Right renal cortex interstitium (tissue), 3 donors: ENCODE measurements at places on chromosomes 11 and 22.

DNA sequence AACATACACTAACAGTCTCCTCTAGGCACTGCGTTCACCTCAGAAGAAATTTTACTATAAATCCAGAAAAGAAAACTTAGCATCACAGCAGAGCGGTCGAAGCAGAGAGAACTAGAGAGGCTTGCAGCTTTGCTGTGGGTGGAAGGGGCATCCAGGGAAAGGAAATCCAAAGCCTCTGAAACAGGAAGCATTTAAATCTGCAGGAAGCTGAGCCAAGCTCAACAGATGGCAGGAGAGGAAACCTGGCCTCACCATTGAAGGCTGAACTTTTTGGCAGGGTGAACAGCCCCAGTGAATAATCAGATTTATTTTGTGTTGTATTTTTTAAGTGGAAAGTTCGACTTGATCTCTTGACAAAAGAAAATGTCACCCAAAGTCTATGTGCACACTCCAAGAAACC lies 858.1 kb downstream of the OPCML start:
- DNase-seq, result no peak

DNA sequence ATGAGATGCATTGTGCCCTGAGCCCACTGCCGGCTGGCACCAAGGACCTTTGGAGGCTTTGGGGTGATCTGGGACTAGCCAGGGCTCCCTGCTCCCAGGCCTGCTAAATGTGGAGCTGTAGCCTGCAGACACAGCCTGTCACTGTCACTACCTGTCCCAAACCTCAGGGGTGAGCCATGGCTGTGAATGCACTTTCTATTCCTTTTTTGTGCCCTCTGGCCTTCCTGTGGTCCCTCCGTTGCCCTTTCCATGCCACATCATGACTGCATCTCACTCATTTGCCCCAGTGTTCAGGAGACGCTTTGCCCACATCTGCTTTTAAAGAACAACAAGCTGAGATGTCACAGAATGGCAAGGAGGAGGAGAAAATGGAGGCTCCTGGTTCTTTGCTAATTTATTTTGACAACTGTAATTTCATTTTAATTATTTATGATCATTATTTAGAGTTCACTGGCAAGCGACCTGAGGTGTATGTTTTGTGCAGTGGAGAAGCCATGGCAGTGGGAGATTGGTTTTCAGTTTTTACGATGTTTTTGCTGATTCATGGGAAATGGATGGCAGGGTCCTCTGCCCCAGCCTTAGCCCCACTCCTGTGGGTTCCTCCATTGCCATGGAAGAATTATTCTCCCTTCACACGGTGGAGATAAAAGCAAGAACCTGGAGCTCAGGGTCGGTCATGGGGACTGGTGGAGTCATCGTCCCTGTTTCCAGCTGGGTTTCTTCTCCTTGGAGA lies 69.2 kb downstream of the TSPAN18 start:
- DNase-seq, result no peak

DNA sequence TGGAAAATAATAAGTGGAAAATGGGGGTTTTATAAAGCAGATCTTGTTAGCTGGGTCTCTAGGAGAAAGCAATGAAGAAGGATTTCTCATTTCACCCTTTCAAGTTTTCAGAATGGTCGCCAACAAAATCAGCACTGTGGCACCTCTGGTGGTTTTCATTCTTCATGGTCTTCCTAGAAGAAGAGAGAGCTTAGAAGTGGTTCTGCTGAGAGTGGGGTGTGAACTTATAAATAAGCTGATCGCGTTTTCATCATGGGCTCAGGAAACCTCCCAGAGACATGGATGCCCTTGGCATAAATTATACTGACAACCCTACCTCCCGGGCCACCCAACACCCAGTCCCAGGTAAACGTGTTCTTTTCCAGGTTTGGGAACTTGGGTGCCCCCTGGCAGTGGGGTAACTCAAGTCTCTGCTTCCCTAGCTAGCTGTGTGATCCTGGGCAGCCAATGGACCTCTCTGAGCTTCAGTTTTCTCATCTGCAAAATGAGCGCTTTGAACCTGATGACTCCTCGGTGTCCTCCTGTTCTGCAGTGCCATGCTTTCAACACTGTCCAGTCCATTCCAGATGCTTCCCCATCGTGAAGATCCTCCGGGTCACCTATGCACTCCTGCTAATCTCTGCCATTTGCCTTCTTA lies 72.6 kb upstream of the GRAMD1B start:
- no peak for DNase-seq

DNA sequence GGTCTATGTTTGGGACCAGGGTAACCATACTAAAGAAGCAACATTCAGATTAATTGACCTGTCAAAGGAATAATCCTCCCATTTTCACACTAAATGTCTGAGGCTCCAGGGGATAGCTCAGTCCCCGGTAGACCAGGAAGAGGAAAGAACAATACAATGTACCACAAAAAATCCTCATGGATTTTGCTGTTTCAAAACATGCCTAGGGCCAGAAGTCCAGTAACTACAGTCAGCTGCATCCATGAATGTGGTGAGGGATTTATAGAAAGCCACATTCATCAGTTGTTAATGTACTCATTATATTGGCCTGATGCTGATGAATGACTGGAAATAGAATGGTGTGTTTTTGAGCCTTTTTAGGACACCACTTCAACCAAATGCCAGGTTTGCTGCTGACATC lies 6.9 kb upstream of the ETS1 start:
- no peak for DNase-seq

DNA sequence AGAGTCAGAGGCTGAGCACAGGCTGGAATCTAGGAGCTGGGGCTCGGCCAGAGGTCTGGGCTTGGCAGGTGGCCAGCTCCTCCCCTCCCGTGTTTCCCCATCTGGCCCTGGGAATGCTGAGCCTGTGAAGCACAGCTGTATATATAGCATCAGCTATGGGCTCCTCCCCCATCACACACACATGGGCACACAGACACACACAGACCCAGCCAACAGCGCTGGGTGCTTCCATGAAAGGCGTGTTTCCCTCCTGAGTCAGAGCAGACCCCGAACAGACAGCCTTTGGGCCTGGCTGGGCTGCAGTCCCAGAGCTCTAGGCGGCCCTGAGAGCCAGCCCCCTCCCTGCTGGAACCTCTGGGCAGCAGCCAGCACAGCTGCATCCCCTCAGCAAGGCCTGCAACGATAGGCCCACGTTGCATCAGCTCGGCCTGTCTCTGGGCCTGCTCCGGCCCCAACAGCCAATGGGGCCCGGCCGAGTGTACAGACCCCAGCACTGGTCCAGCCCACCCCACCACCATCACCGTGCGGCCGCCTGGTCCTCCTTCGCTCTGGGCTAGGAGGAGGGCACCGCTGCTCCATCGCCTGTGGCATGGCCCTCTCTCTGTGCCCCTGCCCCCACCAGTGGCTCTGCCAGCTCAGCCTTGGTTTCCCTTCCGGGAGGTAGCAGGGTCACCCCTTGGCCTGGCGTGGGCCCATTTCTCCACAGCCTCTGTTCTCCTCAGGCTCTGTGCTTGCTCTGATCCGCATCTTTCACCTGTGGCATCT lies 7.6 kb upstream of the SERPINH1 start:
- peak; percentile 86 for DNase-seq

GRCh38 chr11:12246147-12246546 lies 131.2 kb upstream of the PARVA start:
- no peak for DNase-seq

DNA sequence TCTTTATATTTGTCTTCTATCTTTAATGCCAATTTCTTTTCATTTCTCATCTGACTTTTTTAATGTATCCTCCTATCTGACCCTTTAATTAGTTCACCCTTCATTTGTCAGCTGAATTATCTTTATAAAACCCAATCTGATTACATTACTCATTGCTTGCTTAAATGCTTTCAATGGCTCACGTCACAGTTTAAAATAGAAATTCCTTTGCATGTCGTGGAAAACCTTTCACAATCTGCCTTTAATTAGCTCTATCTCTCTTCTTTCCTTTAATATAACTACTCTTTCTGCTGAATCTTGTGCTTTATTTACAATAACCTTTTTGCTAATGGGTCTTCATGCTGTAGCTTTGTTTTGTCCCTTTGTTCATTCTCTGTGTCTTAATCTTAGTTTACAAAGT lies 125.7 kb downstream of the DYNC2H1 start:
- no peak for DNase-seq

GRCh38 chr22:49783036-49783746 lies 44.5 kb downstream of the BRD1 start:
- no peak for DNase-seq

DNA sequence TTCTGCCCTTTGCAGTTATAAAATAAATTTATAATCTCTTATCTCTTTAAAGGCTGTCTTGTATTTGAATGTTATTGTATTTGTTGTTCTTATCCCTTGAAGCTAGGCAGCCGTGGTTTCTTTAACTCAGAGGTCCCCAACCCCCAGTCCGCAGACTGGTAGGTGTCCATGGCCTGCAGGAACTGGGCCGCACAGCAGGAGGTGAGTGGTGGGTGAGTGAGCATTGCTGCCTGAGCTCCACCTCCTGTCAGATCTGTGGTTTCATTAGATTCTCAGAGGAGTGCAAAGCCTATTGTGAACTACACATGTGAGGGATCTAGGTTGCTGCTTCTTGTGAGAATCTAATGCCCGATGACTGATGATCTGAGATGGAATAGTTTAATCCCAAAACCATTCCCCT lies 380.0 kb upstream of the CCDC90B start:
- DNase-seq, result no peak

DNA sequence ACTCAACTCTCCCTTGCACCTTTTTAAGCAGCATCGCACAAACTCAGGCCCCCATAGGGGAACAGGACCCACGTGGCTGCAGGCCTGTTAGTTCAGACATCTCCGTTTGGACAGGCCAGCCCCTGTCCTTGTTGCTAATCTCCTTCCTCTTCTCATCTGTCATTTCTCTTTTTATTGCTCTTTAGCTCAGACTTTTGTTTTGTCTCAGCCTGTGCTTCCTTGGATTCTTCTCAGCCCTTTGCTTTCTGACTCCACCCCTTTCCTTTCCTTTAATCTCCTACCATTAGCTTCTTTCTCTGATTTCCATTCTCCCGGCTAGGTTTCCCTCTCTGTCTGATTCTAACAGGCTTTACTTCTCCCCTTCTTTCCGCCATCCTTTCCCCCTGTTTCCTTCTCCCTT lies 68.7 kb downstream of the SCN3B start:
- DNase-seq, result no peak

- DNase-seq, result no peak
These were observed 326.9 kb downstream of the CTTN start for GRCh38 chr11:70725278-70725677.

DNA sequence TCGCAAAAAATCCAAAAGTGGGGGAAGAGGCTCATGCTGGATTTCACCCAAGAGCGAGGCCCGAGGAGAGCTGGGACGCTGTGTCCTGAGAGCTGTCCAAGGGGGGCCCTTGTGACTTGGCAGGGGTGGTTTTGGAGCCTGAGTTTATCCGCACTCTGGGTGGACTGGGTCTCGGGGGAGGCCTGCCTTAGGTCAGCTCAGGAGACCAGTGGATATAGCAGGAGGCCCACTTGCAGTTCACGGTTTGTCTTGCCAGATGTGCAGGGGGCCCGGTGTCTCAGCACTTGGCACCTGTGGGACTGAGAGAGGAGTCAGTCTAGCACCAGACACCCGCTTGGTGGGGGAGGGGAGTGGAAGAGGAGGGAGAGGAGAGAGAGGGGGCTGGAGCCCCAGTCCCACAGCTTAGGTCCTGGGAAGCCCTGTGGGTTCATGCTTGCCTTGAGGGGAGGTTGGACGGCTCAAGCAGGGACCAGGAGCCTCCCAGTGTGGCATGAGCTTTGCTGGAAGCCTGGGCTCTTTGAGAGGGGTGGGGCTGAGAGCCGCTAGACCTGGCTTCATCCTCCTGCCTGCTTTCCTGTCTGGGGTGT lies 33.4 kb downstream of the PARVB start:
- no peak for DNase-seq

- DNase-seq, result no peak
These were observed 4.7 kb upstream of the AP1B1 start for GRCh38 chr22:29393019-29393608.

GRCh38 chr22:22767876-22768602 lies 119.6 kb upstream of the IGLL5 start:
- no peak for DNase-seq

- DNase-seq, result no peak
These were observed 522 bp downstream of the CORO1B start for GRCh38 chr11:67442504-67443404.

DNA sequence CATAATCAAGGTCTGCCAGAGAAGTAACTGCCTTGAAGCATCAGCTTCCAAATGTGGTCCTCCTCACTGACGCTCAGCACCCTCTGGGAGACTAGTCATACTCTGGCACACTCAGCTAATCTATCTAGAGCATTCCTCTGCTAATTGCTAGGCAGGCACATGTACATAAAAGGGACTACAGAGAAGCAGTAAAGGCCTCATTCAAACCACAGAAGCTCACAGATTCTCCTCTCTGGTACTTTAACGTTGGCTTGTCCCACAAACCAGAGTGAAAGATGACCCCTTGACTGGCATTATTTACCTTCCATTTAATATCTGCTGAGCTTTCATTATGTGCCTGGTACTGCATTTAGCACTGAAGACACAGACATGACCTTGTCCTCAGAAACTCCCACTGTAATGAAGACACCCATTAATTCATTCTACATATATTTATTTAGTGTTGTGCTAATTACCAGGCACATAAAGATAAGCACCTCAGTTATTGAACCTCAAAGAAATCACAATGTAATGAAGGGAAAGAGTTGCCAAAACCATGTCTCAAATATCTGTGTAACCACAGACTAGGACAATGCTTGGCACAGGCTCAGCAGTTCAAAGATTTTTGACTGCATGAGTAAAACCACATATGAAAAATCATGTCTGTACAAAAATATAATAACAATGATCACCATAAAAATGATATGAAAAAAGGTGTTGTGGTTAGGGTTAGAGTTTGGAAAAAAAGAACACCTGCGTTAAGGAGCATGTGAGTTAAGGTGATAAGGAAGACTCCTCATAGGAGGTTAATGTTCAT lies 550.4 kb downstream of the DLG2 start:
- DNase-seq, result no peak

GRCh38 chr11:74680703-74681531 lies 50.3 kb downstream of the CHRDL2 start:
- DNase-seq, result no peak

DNA sequence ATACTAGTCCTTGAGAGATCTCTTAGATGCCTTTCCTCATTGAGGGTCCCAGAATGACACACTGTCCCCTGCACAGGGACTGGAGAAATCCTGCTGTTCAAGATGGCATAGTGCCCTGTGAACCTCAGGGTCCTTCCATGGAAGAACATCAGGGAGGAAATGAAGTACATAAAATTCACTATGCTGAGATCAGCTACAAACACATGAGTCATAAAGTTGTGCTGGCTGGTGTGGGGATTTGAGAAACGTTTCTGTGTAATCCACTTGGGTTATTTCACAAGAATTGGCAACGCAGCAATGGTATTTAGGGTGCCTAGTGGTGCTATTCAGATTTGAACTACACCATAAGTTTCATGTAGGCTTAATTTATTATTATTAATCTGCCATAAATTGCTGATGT lies 174.4 kb downstream of the MAML2 start:
- DNase-seq, result no peak

DNA sequence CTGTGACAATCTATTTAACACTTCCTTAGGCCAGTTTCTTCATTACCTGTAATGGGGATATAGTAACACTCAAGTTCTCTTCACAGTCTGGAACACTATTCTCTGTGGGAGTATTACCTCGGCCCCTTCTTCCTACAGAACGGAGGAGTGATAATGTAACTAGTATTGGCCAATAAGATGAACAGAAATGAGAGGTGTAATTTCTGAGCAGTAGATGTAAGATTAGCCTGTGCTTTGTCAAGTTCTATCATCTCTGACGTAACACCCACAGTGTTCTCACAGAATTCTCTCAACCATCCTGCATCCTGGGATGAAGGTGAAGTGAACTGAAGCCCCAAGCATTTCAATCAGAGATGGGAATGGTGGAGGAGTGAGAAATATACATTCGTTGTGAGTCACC lies 65.2 kb upstream of the TOP3B start:
- DNase-seq, result no peak

GRCh38 chr11:131327421-131327820 lies 43.0 kb upstream of the NTM start:
- no peak for DNase-seq
